Immature natural killer cell (primary cell): ENCODE measurements at places on chromosomes 7 and 10. TPM values are rescaled to one million over a fixed set of nuclear protein-coding genes. Genes with fewer than 3 reads are reported as not detected.
A peak's percentile ranks its signal among the peaks of the same experiment; 100 is the strongest.

GRCh38 chr7:44434201-44434600 is 56.3 kb downstream of the NUDCD3 start:
- H3K4me1 ChIP-seq: peaks cover 64% of the 10 kb centered on the region
- no peak overlapping the region for H3K4me3 ChIP-seq
- no peak overlapping the region for H3K27ac ChIP-seq
- no peaks in the 10 kb centered on the region for H3K36me3 ChIP-seq
- H3K27me3 ChIP-seq: peaks cover 2% of the 10 kb centered on the region
- DNase-seq: no peak

GRCh38 chr10:23065181-23065948 is 30.0 kb upstream of the MSRB2 start:
- no peaks in the 10 kb centered on the region for H3K27me3 ChIP-seq
- H3K4me3 ChIP-seq: no peak overlapping the region
- H3K4me1 ChIP-seq: no peaks in the 10 kb centered on the region
- H3K36me3 ChIP-seq: no peaks in the 10 kb centered on the region
- no peak for DNase-seq

GRCh38 chr7:22425361-22425760 is 68.4 kb upstream of the RAPGEF5 start:
- H3K27me3 ChIP-seq: no peaks in the 10 kb centered on the region
- H3K4me1 ChIP-seq: no peaks in the 10 kb centered on the region
- no peak for DNase-seq

- no peak overlapping the region for H3K4me3 ChIP-seq
- no peaks in the 10 kb centered on the region for H3K27me3 ChIP-seq
- H3K4me1 ChIP-seq: no peaks in the 10 kb centered on the region
- H3K27ac ChIP-seq: no peak overlapping the region
- no peaks in the 10 kb centered on the region for H3K36me3 ChIP-seq
Measured at GRCh38 chr10:79381804-79382221, 34.5 kb downstream of the PPIF start.

DNA sequence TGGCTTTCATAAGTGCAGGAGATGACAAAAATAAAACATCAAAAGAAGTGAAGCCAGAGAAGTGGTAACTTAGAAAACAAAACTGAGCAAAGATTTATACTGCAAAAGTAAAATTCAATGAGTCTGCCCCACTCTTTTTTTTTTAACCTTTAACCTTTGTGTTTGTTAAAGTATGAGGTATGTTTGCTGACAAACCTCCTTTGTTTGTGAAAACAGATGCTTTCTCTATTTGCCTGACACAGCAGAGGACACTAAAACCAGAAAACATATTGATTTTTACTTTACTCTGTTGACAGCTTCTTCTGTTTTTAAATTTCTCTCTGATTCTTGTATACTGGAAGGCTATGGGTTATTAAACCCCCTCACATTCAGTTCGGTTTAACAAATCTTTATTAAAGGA is 57.6 kb downstream of the SGMS1 start:
- no peaks in the 10 kb centered on the region for H3K36me3 ChIP-seq
- H3K27me3 ChIP-seq: no peaks in the 10 kb centered on the region
- H3K27ac ChIP-seq: no peak overlapping the region
- DNase-seq: no peak
- H3K4me1 ChIP-seq: peaks cover 8% of the 10 kb centered on the region

- no peak overlapping the region for H3K4me3 ChIP-seq
- no peak for DNase-seq
- H3K4me1 ChIP-seq: no peaks in the 10 kb centered on the region
- H3K36me3 ChIP-seq: no peaks in the 10 kb centered on the region
- no peaks in the 10 kb centered on the region for H3K27me3 ChIP-seq
Measured at GRCh38 chr10:47019155-47020145, 108.2 kb downstream of the PTPN20 start.

DNA sequence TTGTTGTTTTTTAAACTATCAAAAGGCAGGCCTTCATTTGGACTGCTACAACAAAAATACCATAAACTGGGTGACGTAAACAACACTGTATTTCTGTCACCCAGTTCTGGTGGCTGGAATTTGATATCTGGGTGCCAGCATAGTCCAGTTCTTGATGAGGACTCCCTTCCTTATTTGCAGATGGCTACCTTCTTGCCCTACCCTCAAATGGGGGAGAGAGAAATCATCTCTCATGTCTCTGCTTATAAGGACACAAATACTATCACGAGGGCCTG is 25.2 kb downstream of the ACTA2 start:
- H3K27ac ChIP-seq: no peak overlapping the region
- H3K4me1 ChIP-seq: no peaks in the 10 kb centered on the region

SLC35G1 gene
- 0.78 TPM for polyA plus RNA-seq

BAIAP2L1 gene
- 0.28 TPM for polyA plus RNA-seq

DNA sequence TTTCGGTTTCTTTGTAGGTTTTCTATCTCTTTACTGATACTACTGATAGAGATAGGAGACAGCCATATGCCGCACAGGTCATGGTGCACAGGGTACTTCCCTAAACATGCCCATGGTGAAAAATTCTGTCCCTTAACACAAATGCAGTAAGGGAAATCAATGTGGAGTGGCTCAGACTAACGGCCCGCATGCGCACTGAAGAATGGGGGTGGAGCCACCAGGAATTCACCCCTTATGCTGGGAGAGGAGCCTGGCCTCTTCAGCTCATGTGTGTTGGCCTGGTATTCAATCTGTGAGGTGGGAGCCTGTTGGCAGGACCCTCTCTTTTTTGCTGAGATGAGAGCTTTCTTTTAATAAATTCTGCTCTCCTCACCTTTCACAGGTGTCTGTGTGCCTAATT is 8.4 kb upstream of the URGCP start:
- H3K36me3 ChIP-seq: no peaks in the 10 kb centered on the region
- H3K4me3 ChIP-seq: no peak overlapping the region
- H3K4me1 ChIP-seq: no peaks in the 10 kb centered on the region
- peaks cover 1% of the 10 kb centered on the region for H3K27me3 ChIP-seq

OR6V1 gene
- polyA plus RNA-seq: not detected

HECW1 gene
- polyA plus RNA-seq: not detected

DGKB gene
- polyA plus RNA-seq: not detected

DNA sequence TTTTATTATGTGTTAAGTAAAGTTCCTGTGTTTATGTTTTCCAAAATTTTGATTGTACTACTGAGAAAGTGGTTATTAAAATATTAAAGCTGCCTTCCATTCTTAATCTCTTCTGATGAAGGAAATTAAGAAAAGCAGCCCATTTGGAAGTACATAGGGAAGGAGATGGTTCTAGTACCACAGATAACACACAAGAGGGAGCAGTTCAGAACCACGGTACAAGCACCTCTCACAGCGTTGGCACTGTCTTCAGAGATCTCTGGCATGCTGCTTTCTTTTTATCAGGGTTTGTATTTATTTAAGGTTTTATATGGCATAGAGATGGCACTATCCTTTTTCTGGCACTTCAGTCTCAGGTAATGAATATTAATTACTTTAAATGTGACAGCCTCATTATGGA is 111.6 kb downstream of the PHTF2 start:
- no peak overlapping the region for H3K27ac ChIP-seq
- no peak for DNase-seq
- no peaks in the 10 kb centered on the region for H3K27me3 ChIP-seq
- peaks cover 5% of the 10 kb centered on the region for H3K36me3 ChIP-seq
- H3K4me3 ChIP-seq: no peak overlapping the region
- no peaks in the 10 kb centered on the region for H3K4me1 ChIP-seq

- no peaks in the 10 kb centered on the region for H3K36me3 ChIP-seq
- no peak overlapping the region for H3K27ac ChIP-seq
- H3K27me3 ChIP-seq: peaks cover 4% of the 10 kb centered on the region
- peaks cover 7% of the 10 kb centered on the region for H3K4me1 ChIP-seq
Measured at GRCh38 chr7:44313621-44314031, 11.8 kb downstream of the CAMK2B start.

CRYGN gene
- polyA plus RNA-seq: not detected

GRCh38 chr10:107159871-107160270 is 4.6 kb downstream of the SORCS1 start:
- no peak for DNase-seq
- peaks cover under 1% of the 10 kb centered on the region for H3K36me3 ChIP-seq
- H3K27ac ChIP-seq: no peak overlapping the region
- H3K27me3 ChIP-seq: peaks cover 6% of the 10 kb centered on the region
- peaks cover under 1% of the 10 kb centered on the region for H3K4me1 ChIP-seq
- H3K4me3 ChIP-seq: no peak overlapping the region

DNA sequence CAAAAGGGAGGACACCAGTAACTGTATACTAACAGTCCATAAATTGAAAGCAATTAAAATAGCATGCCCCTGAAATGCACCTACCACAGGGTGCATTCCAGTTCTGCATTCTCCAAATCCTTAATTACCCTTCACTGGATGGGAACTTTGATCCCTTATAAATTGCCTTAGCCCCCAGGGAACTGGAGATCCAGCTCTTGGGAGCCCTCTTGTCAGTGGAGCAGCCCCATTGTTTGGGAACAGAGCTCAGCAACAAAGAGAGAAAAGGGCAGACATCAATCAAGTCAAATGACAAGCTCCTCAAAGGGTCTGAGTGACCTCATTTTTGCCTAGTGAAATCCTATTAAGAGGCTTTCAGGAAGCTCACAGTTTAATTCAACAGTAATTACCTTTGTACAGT is 472.6 kb downstream of the XPNPEP1 start:
- no peaks in the 10 kb centered on the region for H3K27me3 ChIP-seq
- H3K4me1 ChIP-seq: no peaks in the 10 kb centered on the region
- H3K27ac ChIP-seq: no peak overlapping the region
- no peaks in the 10 kb centered on the region for H3K36me3 ChIP-seq
- no peak for DNase-seq

GRCh38 chr10:26367771-26368170 is 70.4 kb upstream of the APBB1IP start:
- H3K27ac ChIP-seq: no peak overlapping the region
- no peaks in the 10 kb centered on the region for H3K4me1 ChIP-seq
- H3K27me3 ChIP-seq: no peaks in the 10 kb centered on the region
- DNase-seq: no peak
- no peak overlapping the region for H3K4me3 ChIP-seq

DNA sequence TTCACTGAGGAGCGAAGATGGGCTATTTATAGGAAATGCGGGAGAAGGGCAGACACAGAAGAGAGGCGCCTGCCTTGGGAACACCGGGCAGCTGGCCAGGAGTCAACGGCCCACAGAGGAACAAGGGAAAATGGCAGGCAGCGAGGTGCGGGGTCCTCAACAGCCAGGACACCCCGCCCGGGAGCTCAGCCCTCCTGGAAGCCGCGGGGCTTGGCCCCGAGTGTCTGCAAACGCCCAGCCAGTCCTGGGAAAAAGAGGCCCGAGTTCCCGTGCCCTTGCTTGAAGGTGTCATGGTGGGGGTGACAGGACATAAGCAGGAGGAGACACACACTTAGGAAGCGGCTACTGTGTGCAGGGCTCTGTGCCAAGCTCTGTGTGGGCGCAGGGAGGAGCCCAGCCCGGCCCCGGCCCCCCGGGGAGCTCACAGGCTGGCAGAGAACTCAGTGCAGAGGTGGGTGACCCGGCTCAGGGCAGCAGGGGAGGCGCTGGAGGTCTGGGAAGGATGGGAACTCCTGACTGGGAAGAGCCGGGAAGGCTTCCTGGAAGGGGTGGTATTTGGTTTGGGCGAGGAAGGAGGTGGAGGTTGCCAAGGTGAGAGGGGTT is 79.9 kb downstream of the ELFN1 start:
- H3K36me3 ChIP-seq: no peaks in the 10 kb centered on the region
- peaks cover 5% of the 10 kb centered on the region for H3K27me3 ChIP-seq
- H3K4me3 ChIP-seq: no peak overlapping the region
- no peak overlapping the region for H3K27ac ChIP-seq
- peaks cover 16% of the 10 kb centered on the region for H3K4me1 ChIP-seq

- H3K4me1 ChIP-seq: peaks cover 66% of the 10 kb centered on the region
- no peaks in the 10 kb centered on the region for H3K36me3 ChIP-seq
- no peak for DNase-seq
- H3K27me3 ChIP-seq: peaks cover 5% of the 10 kb centered on the region
- peak overlapping the region; percentile 56 for H3K4me3 ChIP-seq
Measured at GRCh38 chr10:133259602-133259989, 17.1 kb downstream of the ADAM8 start.

DNA sequence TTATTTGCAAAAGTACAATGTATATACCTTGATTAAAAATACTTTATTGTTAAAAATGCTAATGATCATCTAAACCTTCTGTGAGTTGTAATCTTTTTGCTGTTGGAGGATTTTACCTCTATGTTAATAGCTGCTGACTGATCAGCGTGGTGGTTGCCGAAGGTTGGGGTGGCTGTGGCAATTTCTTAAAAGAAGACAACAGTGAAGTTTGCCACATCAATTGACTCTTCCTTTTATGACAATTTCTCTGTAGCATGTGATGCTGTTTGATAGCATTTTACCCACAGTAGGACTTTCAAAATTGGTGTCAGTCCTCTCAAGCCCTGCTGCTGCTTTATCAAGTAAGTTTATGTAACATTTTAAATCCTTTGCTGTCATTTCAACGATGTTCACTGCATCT is 16.9 kb upstream of the ENTPD1 start:
- DNase-seq: no peak
- no peak overlapping the region for H3K4me3 ChIP-seq
- H3K36me3 ChIP-seq: no peaks in the 10 kb centered on the region
- H3K27ac ChIP-seq: no peak overlapping the region
- peaks cover under 1% of the 10 kb centered on the region for H3K27me3 ChIP-seq

- no peak overlapping the region for H3K4me3 ChIP-seq
- H3K36me3 ChIP-seq: no peaks in the 10 kb centered on the region
- H3K4me1 ChIP-seq: no peaks in the 10 kb centered on the region
- peaks cover 10% of the 10 kb centered on the region for H3K27me3 ChIP-seq
Measured at GRCh38 chr7:116854132-116854531, 8.3 kb upstream of the CAPZA2 start.

DNA sequence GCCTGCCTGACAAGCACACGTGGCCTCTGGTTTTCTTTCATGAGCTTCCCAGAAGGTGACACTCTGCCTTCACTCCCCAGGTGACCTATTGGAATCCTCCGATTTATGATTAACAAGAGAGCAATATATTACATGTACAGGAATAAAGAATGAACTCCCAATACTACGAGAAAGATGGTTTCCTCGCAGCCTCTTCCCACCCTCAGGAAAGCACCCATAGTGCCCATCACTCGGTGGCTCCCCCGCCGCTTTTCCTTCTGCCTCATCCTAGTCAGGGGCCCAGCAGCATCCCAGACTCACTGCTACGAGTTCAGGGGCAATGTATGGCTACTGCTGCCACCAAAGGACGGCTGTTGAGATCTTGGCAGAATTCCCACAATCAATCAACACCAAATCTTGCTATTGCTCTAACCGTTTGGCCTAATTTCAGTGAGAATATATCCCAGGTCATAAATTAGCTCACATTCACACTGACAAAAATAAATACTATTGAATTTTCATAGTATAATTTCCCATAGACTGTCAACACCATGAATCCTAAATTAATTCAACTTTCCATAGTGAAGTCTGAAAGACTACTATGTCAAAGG is 196.3 kb downstream of the TNS3 start:
- no peaks in the 10 kb centered on the region for H3K4me1 ChIP-seq
- H3K4me3 ChIP-seq: no peak overlapping the region
- DNase-seq: no peak
- no peak overlapping the region for H3K27ac ChIP-seq
- H3K27me3 ChIP-seq: peaks cover 4% of the 10 kb centered on the region

DNA sequence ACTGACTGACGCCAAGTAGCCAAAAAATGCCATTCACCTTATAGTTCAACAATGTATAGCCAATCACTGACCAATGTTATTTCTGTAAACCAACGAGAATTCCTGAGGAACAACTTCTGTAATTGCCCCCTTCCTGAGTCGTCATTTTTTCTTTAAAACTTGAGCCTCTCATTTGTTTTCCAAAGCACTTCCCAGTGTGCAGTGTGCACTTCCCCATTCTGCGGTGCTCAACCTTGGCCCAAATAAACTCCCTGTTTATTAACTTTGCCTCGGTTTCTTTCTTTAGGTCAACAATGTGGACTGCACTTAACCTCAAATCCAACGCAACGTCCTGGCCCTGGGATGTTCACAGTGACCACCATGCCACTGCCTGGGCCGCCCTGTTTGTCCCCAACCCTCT is 15.1 kb downstream of the PKD1L1 start:
- no peaks in the 10 kb centered on the region for H3K4me1 ChIP-seq
- no peaks in the 10 kb centered on the region for H3K27me3 ChIP-seq
- no peak overlapping the region for H3K27ac ChIP-seq
- DNase-seq: no peak
- no peaks in the 10 kb centered on the region for H3K36me3 ChIP-seq
